ENCODE measurements at places on chromosomes 13 and 19.

- DNase-seq = peak; percentile 21
Measured at GRCh38 chr19:52007806-52008557, at the start of gene ZNF615. Gene ZNF615 (minus strand): TSS chr19:52008211. CDS start chr19:52003711, 4,500 bp downstream.

- peak; percentile 91 for DNase-seq
Measured at GRCh38 chr19:34274827-34275625, 20.7 kb downstream of the GARRE1 start.

DNA sequence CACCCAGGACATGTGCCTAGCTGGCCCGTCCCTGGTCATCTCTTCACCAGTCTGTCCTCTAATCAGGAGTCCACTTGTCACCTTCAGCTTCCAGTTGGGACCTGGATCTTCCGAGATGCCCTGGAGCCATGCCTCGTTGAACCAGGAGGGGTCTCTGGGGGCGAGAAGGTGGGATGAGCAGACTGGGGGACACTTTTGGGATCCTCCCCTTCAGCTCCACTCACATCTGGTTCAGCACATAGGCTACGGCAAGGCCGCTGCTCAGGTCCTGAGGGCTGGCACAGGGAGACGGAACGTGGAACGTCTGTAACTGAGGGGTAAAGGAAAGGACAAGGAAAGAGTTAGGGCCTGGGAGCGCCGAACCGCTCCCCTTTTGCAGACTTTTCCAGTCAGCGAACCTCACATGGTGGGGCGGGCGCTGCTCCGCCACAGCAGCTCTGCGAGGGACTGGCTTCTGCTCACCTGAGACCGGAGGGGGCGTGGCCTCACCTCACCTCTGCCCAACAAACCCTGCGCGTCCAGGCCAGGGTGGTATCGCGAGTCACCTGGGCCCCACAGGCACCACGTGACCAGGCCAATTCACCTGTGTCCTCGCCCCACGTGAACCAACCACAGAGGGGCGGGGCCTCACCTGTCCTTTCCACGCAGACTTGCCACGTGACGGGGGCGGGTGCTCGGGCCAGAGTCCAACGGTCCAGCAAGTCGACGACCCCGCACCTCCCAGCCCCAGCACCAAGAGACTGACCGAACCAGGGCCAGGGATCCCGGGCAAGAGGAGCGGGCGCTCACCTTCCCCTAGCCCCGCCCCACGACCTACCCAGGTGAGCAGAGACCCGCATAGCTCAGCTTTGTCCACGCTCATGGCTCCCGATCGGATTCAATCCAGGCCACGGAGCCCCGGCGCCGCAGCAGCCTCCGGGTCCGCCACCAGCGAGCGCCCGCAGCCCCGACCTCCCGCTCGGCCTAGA lies at the start of gene HOOK2:
Gene HOOK2 (minus strand): TSS at position 965 of the 968 bp plus-strand sequence. CDS start 103 bp downstream, at position 862.
- no peak for DNase-seq

DNA sequence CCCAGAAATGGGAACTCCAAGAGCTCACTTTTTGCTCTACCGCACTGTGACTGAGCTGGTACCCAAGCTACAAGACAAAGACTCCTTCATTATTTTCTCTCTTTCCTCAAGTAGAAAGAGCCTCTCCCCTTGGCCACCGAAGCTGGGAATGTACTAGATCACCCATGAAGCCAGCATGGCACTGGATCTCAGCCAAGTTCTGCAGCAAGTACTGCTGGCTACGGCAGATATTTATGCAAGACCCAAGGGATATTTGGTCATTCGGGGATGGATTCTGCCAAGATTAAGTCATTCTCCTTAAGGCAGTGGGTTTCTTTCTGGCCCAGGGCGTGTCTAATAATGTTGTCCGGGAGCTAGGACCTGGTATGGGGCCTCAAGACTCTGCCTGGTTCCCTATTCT lies 633.5 kb downstream of the SLITRK1 start:
- no peak for DNase-seq

- no peak for DNase-seq
Measured at GRCh38 chr13:25046985-25047511, 48.9 kb upstream of the PABPC3 start.

GRCh38 chr13:49220856-49221589 lies 885 bp downstream of the MLNR start:
- no peak for DNase-seq

DNA sequence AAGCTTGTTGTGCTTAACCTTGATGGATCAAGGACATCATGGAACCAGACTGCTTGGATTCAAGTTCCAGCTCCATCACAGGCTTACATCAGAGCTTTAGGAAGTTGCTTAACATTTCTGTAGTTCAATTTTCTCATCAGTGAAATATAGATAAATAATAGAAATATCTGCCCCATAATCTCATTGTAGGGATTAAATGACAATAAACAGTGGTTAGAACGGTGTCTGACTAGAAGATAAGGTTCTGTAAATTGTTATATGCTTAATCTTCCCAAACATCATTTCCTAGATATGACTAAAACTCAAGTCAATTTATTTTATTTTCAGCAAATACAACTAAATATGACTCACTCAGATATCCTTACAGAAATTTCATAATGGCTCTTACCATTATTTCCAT lies 83.5 kb downstream of the SLITRK1 start:
- no peak for DNase-seq

GRCh38 chr13:44317752-44318151 lies 55.9 kb upstream of the SERP2 start:
- DNase-seq = no peak

DNA sequence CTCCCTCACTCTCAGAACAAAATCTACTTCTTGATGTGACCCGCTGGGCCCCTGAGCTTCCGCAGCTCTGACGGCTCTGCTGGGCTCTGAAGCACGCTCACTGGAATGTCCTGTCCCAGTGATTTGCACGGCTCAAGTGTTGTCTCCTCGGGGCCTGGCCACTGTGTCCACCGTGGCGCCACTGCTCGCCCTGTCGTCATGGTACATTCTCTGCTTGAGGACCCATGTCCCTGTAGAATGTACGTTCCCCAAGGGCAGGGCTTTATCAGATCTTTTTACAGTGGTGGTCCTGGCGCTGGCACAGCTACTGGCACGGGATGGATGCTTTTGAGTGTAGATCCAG lies 12.1 kb downstream of the KLHL26 start:
- DNase-seq = no peak

GRCh38 chr13:60661521-60661920 lies 264.5 kb downstream of the TDRD3 start:
- DNase-seq = no peak

GRCh38 chr13:114099191-114099590 lies 33.2 kb downstream of the RASA3 start:
- peak; percentile 88 for DNase-seq

GRCh38 chr13:26500618-26501320 lies 56.7 kb upstream of the WASF3 start:
- no peak for DNase-seq

GRCh38 chr13:110483386-110483968 lies 78.0 kb downstream of the RAB20 start:
- no peak for DNase-seq

GRCh38 chr13:79749984-79750551 lies 269.1 kb downstream of the NDFIP2 start:
- DNase-seq = peak; percentile 94

DNA sequence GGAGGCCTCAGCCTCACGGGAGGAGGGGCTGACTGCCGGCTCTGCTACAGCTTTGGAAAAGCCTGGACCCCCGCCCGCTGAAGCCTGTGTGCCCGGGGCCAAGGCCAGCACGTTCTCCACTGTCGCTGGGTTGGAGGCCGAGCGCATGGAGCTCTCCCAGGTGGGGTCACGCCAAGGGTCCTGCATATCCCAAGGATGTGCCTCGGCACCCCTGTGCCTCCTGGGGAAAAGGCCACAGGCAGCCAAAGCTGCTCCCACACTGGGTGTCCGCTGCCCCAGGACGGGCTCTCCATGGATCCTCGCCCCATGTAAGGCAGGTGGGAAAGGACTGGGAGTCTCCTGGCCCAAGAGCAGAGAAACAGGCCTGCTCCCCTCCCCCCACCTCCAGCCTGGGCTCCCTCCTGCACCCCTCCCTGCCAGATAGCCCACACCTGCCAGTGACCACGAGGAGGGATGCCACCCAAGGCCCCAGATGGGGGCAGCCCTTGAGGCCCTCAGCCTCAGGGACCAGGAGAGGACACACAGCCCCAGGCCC lies 64.0 kb downstream of the MLLT1 start:
- no peak for DNase-seq

DNA sequence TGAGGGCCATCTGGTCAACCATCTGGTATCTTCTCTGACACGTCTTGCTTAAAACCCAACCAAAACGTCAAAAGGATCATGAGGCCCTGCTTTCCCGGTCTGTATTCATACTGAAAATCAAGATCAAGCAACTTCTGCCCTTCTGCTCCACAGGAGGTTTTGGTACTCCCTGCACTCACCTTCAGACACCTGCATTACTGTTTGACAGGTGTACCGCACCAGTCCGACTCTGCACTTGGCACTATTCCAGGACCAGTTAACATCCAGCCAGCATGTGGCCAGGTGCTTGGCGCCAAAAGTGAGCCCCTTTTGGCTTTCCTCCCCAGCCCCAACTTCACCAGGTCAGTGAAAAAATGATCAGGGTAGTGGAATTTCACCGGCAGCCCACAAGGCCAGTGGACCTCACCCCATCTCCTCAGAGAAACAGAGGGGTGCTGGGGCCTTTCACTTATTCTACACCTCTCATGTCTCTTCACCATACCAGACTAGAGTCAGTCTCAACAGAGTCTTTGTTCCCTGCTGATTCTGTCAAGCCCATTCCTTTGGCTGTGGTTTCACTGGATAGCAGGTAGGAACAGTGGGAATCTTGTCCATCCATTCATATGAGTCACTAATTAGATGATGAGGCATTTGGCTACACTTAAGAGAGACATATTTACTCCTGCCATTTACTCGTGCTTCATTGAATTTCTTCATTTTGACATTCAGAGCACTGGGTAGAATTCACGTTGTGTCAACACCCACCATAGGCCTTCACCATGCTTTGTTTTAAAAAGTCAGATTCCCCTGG lies 85.3 kb downstream of the ZNF726 start:
- DNase-seq = no peak

- DNase-seq = peak; percentile 6
Measured at GRCh38 chr19:28425046-28425931, 787.7 kb downstream of the UQCRFS1 start.

- DNase-seq = no peak
Measured at GRCh38 chr13:98783856-98784478, 31.5 kb upstream of the SLC15A1 start.

- no peak for DNase-seq
Measured at GRCh38 chr19:991174-991931, 7.2 kb downstream of the WDR18 start.

DNA sequence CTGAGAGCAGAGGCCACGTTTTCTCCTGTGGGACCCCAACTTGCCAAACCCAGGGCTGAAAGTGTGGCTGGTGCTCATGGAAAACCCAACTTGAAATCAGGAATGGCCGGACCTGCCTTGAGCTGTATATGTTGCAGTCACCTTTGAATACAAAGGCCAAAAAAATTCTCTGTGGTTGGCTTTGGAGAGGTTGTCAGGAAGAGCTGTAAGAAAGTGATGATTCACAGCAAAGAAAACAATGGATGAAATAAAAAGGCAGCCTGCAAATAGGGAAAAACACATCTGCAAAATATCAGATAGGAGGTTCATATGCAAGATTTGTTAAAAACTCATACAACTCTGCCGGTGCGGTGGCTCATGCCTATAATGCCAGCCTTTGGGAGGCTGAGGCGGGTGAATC lies 715.8 kb downstream of the UQCRFS1 start:
- DNase-seq = no peak

DNA sequence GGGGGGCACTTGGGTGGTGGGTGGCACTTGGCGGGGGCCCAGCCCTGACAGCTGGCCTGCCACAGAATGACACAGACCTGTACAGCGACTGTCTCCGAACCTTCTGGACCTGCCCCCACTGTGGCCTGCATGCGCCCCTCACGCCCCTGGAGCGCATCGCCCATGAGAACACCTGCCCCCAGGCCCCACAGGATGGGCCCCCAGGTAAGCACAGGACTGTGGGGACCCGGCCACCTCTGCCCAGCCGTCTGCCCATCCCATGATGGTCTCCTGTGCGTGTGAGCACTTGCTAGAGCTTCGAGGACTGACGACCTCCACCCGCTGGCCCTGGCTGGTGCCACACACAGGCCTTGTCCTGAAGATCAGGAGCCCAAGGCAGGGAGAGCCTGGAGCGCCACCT lies 32.0 kb downstream of the DHX34 start:
- DNase-seq = no peak

GRCh38 chr19:14476327-14476672 lies 1.1 kb upstream of the PTGER1 start:
- DNase-seq = no peak

DNA sequence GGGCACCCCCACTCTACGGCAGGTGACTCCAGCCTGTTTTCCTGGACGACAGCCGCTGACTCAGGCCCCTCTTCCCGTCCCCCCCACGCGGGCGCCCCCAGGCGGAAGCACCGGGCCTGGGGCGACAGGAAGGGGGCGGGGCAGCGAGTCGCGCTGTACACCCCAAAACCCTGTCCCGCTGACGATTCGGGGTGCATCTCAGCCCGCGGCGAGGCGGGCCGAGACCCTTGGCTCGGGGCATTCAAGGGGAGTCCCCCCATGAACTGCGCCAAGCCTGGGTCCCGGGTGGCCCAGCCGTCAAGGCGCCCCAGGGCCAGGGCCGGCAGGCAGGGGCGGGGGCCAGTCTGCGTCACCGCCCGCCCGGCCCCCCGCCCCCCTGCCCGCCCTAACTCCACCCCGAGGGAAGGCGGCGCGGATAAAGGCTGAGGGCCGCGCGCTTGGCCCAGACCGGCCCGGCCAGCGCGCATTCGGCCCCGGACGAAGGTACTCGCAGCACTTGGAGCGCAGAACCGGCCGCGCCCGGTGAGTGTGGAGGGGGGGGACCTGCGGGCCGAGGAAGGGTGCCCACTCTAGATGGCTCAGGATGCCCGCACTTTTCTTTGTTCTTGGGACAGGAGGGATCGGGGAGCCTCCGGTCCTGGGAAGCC lies at the start of gene MIDN:
Gene MIDN (plus strand): TSS at position 445 of the 647 bp plus-strand sequence. CDS start 1,714 bp downstream, outside the sequence.
- DNase-seq = no peak

DNA sequence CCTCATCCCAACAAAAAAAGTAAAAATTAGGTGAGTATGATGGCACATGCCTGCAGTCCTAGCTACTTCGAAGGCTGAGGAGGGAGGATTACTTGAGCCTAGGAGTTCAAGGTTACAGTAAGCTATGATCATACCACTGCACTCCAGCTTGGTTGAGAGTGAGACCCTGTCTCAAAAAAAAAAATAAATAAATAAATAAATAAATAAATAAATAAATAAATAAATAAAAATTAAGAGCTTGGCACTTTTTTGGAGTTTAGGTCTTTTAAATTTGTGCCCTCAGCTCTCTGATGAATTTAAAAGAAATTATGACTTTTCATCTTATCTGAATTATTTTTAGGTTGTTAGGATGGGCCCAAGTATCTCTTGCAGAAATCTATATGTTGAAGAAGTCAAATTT lies 8.9 kb downstream of the ZNF420 start:
- no peak for DNase-seq
